Upper lobe of left lung (tissue), 6 donors: ENCODE measurements at places on chromosomes 3 and 15.
A peak's percentile ranks its signal among the peaks of the same experiment; 100 is the strongest.

DNA sequence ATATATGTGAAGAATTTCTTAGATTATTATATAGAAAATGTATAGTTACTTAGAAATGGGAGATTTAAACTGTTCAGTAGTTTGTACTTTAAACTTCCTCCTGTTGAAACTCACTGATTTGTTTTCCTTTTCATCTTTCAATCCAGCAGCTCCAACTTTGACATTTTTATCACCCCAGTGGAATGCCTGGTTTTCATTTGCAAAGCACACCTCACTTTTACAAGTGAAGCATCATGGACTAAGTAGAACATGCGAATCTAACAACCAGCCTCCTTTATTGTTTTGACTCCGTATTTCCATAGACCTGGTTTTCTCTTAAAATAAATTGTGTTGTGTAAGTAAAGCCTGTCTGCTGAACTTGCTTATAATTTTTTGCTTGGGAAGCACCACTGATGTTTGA, 97.8 kb upstream of the ROBO2 start:
- no peak for DNase-seq

DNA sequence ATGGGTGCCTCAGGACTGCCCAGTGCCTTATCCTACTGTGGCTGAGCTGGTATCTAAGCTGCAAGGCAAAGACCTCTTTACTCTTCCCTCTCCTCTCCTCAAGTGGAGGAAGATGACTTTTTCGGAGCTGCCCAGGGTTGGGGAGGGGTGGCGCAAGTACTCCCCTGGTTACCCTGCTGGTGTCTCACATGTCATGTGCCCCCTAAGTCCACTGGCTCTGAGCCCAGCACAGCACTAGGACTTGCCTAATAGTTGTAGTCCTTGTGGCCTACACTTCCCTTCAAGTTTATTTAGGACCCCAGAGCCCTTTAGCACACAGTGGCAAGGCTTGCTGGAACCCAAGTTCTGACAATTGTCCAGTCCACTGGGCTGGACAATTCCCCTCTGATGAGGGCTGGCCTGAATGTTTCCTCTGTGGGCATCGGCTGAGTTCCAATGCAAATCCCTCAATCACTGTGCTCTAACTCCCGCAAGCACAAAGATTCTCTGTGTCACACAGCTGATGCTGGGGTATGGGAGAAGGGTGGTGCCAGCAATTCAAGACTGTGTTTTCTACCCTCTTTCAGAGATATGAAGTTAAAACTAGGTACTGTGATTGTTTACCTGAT, 60.4 kb downstream of the UQCC5 start:
- DNase-seq = no peak

DNA sequence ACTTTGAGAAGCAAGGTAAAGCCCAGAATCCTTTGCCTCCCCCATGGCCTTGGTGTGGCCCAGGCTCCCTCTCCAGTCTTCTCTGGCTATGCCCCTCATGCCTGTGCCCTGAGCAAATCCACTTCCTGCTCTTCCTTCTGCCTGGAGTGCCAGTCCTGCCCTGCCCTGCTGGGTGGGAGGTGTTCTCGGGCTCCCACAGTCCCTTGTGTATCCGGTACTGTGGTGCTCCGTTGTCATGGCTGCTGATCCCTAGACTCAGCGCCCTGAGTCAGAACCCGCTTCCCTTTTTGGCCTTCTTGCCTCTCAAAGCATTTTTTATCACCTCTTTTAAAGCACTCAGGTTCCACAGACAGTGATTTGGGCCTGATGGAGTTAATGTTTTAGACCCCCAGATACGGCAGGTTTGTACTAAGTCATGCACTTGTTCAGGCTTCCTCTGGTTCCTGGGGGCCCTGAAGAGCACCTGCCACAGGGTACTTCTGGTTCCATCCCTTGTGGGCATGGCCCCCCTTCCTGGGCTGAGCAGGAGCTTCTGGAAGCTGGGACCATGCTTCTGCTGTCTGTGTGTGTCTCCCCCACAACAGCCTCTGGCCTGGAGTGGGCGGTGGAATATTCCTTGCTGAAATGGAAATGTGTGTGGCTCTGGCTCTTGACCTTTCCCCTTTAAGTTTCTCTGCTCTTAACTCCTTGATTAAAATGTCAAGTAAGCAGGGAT, 29.6 kb upstream of the ADAMTS7 start:
- DNase-seq = no peak

- no peak for DNase-seq
These were observed 56.5 kb downstream of the YEATS2 start for GRCh38 chr3:183754052-183754451.

DNA sequence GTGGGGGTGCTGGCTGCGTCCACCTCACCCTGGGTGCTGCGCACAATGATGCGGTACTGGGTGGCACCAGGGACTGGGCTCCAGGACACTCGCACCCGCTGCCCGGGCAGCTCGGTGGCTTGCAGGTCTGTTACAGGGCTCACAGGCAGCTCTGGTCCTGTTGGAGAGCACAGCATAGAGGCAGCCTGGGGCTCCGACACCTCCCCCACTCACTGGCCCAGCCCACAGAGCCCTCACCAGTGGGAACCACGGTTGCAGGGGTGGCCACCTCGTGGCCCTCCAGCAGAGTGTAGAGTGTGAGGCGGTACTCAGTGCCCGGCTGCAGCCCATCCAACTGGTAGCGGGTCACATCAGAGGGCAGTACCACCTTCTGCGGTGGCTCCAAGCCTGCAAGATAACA, 3.7 kb downstream of the COL7A1 start:
- peak; percentile 78 for DNase-seq

GRCh38 chr15:24857763-24858162, 97.0 kb upstream of the SNRPN start:
- DNase-seq = no peak

DNA sequence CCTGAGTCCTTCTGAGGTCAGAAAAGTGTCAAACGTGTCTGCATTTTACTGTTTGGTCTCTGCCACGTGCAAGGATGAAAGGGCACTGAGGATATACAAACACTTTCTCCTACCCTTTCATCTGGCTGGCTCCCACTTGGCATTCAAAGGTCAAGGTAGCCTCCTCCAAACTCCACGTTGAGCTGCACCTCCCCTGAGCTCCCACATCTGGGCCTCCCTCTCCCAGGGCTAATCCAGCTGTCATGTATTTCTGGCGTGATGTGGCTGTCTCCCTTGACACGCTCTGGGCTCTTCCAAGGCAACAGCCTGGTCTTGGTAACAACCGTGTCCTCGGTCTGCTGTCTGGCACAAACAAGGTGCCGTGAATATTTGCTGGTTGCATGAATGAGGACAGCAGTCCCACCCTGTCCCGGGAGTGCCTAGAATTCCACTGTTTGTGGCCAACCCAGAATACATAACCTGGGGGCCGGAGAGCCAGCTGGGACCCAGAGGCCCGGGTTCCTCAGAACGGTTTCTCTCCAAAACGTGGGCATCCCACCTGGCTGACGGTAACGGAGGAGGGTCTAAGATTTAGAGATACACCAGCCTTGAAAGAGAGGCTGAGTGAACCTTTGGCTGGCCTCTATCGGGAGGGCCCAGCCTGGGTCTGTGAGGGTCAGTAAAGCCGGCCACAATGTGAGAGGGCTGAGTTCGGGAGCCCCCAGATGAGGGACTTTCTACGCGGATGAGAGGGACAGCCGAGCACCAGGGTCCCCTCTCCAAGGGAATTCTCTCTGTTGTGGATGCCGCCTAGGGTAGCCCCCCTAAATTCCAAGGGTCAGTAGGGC, 767 bp downstream of the GLT8D1 start:
- DNase-seq = no peak
